ENCODE measurements at places on chromosomes 6 and 20.

GRCh38 chr6:23713211-23713610 is 412.8 kb upstream of the NRSN1 start:
- no peak for DNase-seq

- no peak for DNase-seq
These were observed 115.6 kb downstream of the MTHFD1L start for GRCh38 chr6:150981095-150981494.

DNA sequence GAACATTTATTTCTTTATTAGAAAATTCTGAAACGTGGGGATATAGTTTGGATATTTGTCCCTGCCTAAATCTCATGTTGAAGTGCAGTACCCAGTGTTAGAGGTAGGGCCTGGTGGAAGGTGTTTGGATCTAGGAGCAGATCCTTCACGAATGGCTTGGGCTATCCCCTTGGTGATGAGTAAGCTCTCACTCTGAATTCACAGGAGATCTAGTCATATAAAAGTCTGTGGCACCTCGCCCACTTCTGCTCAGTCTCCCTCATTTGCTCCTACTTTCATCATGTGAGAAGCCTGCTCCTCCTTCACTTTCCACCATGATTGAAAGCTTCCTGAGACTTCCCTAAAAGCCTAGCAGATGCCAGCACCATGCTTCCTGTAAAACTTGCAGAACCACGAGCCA is 96.8 kb upstream of the GJE1 start:
- no peak for DNase-seq

GRCh38 chr6:166463359-166464067 is 80.8 kb upstream of the MPC1 start:
- DNase-seq: no peak

DNA sequence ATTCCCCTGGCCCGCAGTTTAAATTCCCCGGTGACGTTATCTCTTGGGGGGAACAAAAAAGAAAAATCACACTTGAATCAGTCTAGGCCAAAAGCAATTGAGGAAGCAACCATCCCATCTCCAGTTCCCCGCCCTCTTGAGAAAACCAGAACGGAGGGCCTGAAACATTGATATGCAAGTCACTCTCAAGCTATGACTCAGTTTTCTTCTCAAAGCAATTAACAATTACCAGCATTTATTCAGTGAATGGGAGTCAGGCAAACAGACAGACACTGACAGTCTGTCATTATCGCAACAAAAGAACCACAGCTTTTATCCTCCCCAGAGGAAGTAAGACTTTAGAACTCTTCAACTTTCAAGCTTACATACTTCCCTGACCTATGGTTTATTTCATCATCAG is 100.9 kb downstream of the OPRM1 start:
- DNase-seq: no peak

DNA sequence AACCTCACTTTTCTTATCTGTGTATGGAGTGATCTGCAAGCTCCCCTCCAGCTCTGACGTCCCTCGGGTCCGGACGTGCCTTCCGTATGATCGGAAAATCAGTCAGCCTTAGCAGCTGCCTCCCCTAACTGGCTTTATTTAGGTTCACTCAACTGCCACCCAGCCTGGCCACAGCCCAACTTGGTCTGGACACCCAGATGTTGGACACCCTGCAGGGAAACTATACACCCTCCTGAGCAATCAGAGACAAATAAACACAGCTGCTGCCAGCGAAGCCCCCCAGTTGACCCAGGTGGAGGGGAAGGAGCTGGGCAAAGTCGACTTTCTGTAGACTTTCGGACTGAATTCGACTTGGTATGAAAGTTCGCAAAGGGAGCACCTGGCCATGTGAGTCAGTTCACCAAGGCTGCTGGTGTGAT is 28.9 kb downstream of the TBC1D7 start:
- DNase-seq: no peak

DNA sequence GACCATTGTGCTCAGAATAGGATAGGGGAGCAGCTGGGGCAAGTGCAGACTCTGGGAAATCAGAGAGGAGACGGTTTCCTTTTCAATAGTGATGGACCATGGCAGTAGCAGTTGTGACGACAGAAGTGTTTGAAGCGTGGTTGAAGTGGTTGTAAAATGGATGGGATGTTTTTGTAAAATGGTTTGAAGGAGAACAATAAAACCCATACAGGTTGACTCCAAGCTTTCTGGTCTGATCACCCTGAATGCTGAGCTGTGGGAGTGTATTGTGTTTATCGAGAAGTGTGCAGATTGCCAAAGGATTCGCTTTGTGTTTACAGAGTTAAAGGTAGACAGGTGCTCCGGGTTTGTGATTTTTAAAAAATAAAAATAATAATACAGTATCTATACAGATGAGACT is 255.2 kb upstream of the SULF2 start:
- no peak for DNase-seq

DNA sequence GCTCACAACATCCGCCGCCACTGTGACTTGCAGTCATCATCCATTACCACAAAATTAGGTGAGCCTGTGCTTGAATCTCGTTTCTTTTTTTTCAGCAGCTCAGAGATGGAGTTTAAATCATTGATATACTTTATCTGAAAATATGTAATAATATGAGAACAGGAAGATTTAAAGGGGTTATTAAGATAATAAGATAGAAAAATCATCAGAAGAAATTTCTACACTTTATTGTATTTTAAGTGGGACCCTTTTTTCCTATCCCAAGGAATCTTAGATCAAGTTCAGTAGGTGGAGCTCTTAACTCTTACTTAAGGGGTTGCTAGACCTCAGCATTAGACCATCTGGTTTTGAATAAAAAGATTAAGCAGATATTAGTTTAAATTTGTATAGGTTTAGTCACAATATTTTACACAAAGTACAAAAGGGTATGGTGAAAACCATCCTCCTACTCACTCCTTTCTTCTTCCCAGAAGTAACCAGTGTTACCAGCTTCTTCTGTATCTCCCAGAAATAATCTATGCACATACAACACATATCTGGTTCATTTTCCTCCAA is 9.4 kb upstream of the NCOA7 start:
- DNase-seq: no peak

DNA sequence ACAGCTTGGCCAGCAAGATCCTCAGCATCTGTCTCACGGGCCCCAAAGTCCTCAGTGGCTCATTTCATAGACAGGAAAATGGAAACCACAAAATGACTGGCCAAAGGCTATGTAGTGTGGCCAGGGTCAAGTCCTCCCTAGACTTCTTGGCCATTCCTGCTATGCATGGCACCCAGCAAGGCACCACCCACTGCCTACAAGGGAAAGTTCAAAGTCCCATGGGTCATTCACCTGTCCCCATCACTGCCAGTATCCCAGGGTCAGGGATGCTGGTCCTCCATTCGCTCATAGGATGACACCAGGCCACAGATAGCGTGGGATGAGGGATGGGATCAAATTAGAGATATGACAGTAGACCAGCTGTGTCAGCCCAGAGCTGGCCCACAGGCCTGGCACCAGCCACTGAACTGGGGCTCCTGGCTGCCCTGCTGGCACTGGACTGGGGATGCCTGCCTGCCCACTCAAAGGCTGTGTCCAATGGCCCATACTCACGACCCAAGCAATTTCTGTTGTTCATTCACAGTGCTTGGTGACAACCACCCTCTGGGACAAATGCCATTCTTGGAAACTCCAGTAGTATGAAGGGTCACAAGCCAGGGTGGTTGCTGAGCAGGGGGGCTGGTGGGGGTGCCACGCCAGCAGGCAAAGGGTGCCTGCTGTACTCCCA is 11.6 kb downstream of the ADISSP start:
- DNase-seq: no peak

GRCh38 chr6:131368198-131368911 is 204.7 kb upstream of the ARG1 start:
- no peak for DNase-seq

GRCh38 chr6:1479095-1479494 is 89.7 kb downstream of the FOXF2 start:
- DNase-seq: no peak

DNA sequence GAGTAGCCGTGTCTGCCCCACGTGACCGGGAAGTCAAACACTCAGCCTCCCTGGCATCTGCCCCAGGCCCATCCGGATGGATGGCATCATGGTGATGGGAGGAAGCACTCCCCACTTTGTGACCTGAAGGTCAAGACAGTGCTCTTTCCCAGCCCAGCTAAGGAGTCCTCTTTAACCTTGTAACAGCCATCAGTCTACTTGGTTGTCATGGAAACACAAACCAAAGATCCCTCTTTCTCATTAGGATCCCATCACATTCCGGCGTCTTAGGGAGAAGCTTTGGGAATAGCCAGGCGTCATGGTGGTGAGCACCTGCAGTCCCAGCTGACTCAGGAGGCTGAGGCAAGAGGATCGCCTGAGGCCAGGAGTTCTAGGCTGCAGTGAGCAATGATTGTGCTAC is 90.9 kb upstream of the FOXC1 start:
- DNase-seq: no peak

DNA sequence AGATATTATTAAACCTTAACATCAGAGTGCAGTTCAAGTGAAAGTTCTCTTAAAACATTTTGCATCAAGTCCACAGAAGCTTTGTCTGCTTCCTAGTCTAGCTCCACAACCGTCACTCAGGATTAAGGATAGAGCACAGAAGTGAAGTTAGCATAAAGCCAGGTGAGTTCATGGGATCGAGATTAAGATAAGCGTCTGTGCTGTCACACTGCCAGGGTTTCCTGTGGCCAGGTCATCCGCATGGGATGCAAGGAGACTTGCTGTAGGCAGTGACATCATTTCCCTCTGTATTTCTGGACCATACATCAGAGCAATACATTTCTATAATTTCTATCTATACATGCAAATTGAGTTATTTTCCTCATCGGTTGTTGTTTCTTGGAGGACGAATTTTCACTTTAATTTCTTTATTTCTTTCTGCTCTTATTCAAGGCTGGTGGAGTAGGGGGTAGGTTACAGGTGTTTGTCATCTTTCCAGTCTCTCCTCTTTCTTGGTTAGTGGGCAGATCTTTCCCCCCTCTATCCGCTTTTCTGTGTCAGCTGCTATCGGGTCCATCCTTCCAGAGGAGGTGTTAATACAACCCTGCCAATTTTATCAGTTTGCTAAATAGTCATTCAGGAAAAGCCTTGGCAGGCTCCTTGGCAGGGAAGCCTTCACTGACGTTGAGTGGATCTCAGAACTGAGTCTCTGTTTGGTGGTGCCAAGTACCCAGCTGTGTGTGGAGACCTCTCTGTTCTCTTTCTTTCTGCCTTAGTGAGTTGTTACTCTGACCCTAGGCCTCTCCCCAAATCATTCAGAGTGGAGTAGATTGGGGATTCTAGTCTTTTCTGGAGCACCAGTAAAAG is 307.6 kb upstream of the MAP3K7 start:
- no peak for DNase-seq

GRCh38 chr6:46353528-46353927 is 137.7 kb downstream of the RCAN2 start:
- no peak for DNase-seq

DNA sequence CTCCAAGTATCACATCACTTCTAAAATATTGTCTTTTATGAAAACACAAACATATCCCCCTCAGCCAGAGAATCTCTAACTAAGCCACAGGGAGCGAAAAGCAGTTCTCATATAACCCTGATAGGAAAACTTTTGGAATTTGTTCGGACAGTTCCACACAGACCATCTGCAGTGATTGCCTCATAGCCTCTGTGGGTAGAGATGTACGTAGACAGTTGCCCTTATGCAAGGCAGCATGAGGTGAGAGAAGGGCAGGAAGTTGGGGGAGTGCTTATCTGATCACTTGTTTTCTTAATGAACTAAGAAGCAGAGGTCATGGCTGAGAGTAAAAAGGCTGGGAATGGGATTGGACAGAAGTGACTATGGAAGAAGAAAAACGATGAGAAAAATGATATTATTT is 39.6 kb downstream of the SLC23A2 start:
- DNase-seq: no peak

DNA sequence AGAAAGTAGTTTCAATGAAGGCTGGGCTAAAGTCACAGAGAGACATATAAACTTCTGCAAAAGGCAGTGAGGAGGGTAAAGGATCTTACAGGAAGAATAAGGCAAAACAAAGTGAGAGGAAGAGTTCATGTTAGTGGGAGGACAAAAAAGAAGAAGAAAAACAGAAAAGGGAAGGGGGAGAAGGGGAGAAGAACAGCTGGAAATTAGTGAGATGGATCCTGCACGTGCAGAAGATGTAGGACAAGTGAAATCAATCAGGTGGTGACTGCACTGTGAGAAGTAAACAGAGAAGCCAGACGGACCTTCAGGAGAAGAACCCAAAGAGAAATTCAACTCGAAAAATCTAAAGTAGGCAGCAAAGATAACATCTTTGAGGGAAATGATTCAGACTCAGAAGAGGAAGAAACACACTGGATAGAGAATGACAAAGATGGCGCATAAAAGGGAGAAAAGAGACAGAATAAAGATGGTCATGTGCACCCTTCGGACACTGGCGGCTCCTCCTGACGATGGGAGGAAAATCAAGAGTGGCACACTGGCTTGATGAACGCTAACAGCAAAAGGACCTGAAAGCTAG is 105.9 kb downstream of the MYB start:
- no peak for DNase-seq

DNA sequence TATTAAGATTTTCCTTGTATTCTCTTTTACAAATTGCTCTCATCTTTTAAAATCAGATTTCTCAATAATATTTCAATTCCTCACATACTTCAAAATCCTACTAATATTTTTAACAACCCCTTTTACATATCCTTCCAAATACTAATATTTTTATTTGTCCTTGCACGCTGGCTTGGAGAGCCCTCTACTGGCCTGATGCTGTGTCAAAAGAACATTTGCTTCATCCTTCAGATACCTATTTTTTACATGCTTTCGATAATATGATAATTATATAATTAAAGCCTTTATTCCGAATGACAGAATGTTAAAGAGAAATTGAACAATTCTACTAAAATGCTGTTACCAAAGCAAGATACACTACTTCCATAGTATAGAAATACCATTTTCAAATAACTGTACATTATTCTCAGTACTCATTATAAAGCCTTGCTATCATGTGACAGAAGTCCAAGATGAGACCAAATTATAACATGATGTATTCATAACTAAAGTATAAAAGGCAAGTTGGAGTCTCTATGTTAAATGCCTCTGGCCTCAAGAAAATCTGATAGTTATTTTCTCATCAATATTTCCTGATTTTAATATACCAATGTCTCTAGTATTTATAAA is 39.0 kb upstream of the PLN start:
- peak; percentile 14 for DNase-seq

- no peak for DNase-seq
These were observed 196.3 kb downstream of the BCAS1 start for GRCh38 chr20:53874104-53874503.

GRCh38 chr20:32031007-32031958 is 20.8 kb upstream of the HCK start:
- DNase-seq: peak; percentile 88

DNA sequence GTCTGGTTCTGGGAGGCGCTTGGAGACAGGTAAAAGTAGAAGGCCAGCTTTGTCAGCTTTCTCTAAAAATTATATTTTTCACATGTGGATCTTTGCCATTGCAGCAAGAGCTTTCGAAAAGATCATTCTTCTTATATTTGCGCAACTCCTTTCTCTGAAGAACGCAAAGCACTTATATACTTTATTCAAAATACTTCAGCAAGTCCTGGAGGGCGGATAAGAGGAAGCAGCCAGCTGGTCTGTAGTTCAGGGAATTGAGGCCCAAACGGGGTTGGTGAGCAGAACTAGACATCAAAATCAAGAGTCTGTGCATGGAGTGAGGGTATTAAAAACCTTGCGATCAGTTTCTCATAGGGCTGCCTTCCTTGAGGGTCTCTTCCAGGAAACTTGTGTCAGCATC is 182.3 kb downstream of the DTNBP1 start:
- DNase-seq: no peak

- no peak for DNase-seq
These were observed 3.9 kb downstream of the CNPY3 start for GRCh38 chr6:42933205-42933604.
